ENCODE measurements at places on chromosomes 1 and 21.
A peak's percentile ranks its signal among the peaks of the same experiment; 100 is the strongest.

GRCh38 chr1:157163273-157164127, 25.3 kb upstream of the ETV3 start:
- peak; percentile 74 for DNase-seq

GRCh38 chr1:176754676-176755075, 291.7 kb downstream of the PAPPA2 start:
- no peak for DNase-seq

- no peak for DNase-seq
Measured at GRCh38 chr1:243393096-243393495, 137.3 kb downstream of the SDCCAG8 start.

GRCh38 chr1:198491596-198491995, 48.9 kb downstream of the ATP6V1G3 start:
- no peak for DNase-seq

GRCh38 chr1:192546596-192547190, 28.9 kb upstream of the RGS1 start:
- DNase-seq = no peak

- DNase-seq = no peak
Measured at GRCh38 chr1:157081707-157082106, 17.9 kb downstream of the ETV3L start.

DNA sequence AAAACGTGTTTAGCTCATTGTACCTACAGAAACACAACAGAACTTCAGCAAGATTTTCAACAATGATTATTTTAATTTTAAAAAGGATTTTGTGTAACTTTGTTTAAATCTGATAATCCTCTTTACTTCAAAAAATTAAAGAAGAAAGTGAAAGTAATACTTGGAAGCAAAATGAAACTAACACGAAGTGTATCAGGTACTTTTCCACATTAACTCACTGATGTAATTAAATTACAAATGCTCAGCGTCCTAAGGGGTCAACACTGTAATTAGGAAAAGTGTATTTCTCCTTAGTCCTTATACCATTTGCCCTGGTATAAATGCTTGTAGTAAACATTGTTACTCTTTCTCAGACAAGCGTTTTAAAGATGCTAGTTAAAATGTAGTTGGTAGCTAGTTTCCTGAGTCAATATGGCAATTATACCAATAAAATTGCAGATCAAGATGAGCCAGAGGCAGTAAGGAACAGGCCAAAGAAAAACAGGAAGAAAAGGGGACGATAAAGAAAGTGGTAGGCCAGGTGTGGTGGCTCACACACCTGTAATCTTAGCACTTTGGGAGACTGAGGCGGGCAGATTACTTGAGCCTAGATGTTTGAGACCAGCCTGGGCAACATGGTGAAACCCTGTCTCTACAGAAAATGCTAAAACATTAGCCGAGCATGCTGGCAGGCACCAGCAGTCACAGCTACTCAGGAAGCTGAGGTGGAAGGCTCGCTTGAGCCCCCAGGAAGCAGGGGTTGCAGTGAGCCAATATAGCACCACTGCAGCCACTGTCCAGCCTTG, 553.0 kb downstream of the SMYD3 start:
- no peak for DNase-seq

DNA sequence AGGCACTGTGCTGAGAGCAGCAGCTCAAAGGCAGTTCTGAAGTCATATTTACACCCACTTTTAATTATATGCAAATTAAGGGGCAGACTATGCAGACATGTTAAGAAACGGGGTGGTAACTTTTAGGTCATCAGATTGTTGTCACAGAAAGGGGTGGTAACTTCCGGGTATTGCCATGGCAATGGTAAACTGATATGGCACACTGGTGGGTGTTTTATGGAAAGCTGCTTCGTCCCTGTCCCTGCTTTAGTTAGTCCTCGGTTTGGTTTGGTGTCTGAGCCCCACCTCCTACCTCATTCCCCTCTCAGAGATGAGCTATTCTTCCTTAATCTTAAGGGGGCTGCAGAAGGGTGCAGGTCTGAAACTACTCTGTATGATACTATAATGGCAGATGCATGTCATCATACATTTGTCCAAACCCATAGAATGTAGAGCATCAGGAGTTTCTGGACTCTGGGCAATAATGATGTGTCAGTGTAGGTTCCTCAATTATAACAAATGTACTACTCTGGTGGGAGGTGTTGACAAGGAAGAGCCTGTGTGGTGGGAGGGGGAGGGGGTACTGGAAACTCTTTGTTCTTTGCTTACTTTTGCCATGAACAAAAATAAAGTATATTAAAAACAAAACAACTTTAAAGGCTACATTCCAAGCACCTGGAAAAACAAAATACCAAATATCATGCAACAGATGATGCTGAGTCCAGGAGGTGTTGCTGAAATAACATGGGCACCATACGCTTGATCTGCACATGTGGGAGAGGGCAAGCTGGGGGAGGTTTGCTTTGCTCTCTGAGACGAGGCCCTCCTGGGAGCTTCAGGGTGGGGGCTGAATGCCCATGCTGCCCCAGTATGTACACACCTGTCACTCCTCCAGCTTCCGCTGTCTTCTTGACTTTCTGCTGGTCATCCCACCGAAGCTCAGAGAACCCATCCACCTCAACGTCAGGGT, 6.3 kb downstream of the PARP1 start:
- no peak for DNase-seq

DNA sequence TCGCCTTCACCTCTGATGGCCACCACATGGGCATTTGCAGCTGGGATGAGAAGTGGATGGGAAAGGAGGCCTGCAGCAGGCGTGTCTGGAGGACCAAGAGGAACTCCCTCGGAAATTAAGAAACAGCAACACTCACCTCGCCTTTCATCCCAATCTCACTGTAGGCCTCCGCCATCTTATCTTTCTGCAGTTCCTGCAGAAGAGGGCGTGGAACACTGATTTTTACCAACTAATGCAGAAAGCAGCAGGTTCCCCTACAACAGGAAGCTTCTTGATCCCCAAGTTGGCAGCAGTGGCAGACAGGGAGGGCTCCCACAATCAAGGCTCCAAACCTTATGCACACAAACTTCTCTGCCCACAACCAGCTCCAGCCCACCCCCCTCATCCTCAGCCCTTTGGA, 84.4 kb downstream of the CD247 start:
- DNase-seq = no peak

All from activated CD8-positive, alpha-beta memory T cell treated with anti-CD3 and anti-CD28 coated beads for 48 hours (primary cell).